H1 (cell line): ENCODE measurements at places on chromosomes 1 and 21. TPM values are rescaled to one million over a fixed set of nuclear protein-coding genes. Genes with fewer than 3 reads are reported as not detected.

- H3K4me1 ChIP-seq = peaks cover 3% of the 10 kb centered on the region; the same call in 1 of the 2 replicates
- no peak for DNase-seq
- no peaks in the 10 kb centered on the region for H3K36me3 ChIP-seq
- H3K27me3 ChIP-seq = no peaks in the 10 kb centered on the region
- H3K27ac ChIP-seq = no peak overlapping the region
Observed at GRCh38 chr1:11535761-11536572, 57.0 kb downstream of the DISP3 start.

DNA sequence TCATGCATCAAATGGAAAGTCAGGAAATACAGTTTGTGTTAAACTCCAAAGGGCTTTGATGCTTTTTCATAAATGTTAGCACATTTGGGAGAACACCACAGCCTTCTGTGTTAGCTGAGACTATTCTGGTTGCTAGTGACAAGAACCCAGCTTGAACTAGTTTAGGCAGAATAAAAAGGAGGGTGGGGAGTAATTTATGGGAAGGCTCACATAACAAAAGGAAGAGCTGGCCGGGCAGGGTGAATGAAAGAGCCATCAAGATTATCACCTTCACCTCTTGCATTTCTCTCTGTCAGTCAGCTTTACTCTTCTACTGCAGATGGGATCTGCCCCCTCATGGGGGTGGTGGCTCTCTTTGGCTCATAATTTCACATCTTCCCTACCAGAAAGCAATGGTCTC, 75.4 kb upstream of the VTCN1 start:
- H3K36me3 ChIP-seq = no peaks in the 10 kb centered on the region
- no peaks in the 10 kb centered on the region for H3K27me3 ChIP-seq
- H3K27ac ChIP-seq = no peak overlapping the region
- no peak for DNase-seq
- no peaks in the 10 kb centered on the region for H3K4me1 ChIP-seq
- H3K4me3 ChIP-seq = no peak overlapping the region

DNA sequence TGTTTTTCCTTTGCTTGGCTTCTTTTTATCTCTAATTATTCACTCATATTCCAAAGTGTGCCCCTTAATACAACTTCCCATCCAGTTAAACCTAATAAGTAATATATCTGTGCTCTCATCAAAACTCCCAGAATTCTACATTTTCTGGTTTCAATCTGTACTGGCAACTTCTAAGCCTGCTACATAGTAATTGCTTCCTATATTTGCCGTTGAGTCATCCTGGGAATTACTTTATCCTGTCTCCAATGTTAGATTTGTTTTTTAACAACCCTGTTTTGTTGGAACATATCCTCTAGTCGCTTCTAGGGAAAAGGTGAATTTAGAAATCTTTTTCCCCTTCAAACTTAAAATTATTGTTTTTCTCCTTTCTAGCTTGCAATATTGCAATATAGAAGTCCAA, 620.5 kb upstream of the PKN2 start:
- H3K4me1 ChIP-seq = no peaks in the 10 kb centered on the region
- no peak overlapping the region for H3K4me3 ChIP-seq
- H3K27ac ChIP-seq = no peak overlapping the region
- H3K36me3 ChIP-seq = no peaks in the 10 kb centered on the region
- DNase-seq = no peak

DNA sequence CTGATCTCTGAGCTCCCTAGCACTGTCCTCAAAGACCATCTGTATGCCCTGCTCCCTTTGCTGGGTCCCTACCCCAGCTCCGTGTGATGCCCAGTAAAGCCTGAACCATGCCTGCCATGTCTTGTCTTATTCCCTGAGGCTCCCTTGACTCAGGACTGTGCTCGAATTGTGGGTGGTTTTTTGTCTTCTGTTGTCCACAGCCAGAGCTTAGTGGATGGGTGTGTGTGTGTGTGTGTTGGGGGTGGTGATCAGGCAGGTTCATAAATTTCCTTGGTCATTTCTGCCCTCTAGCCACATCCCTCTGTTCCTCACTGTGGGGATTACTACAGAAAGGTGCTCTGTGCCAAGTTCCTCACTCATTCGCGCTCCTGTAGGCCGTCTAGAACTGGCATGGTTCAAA, 5.7 kb downstream of the GSTM5 start:
- no peak overlapping the region for H3K27ac ChIP-seq
- no peak overlapping the region for H3K4me3 ChIP-seq
- no peaks in the 10 kb centered on the region; the same call in 1 of the 2 replicates for H3K27me3 ChIP-seq
- H3K36me3 ChIP-seq = no peaks in the 10 kb centered on the region

- no peaks in the 10 kb centered on the region for H3K4me1 ChIP-seq
- H3K27me3 ChIP-seq = no peaks in the 10 kb centered on the region
- H3K27ac ChIP-seq = no peak overlapping the region
- no peak overlapping the region for H3K4me3 ChIP-seq
- no peaks in the 10 kb centered on the region for H3K36me3 ChIP-seq
- DNase-seq = no peak
Observed at GRCh38 chr1:81618376-81618775, 182.4 kb upstream of the ADGRL2 start.

Gene GPR52
- total RNA-seq = 0.63 TPM in 1 of 2 replicates, not detected in the other

Gene C1orf185
- total RNA-seq = not detected in 2 replicates

Gene DNAH14
- 40.7 and 47.0 TPM in 2 replicates for total RNA-seq

Gene HAPLN2
- total RNA-seq = 0.19 TPM in 1 of 2 replicates, not detected in the other
